ENCODE measurements at places on chromosomes 6 and 20.

- DNase-seq = peak; percentile 62
These were observed 1.2 kb downstream of the GSTA5 start for GRCh38 chr6:52839124-52840055.

GRCh38 chr20:49346682-49347081 lies 68.8 kb upstream of the ZNFX1 start:
- DNase-seq = no peak

- DNase-seq = peak; percentile 53
These were observed 4.3 kb downstream of the CEBPB start for GRCh38 chr20:50194831-50195523.

- DNase-seq = no peak
These were observed 79.7 kb downstream of the FGD2 start for GRCh38 chr6:37085198-37085597.

- DNase-seq = no peak
These were observed 147.4 kb downstream of the CDH4 start for GRCh38 chr20:61399433-61399832.

GRCh38 chr6:44762496-44762895 lies 375.0 kb downstream of the CDC5L start:
- no peak for DNase-seq

- peak; percentile 18 for DNase-seq
These were observed 51.3 kb upstream of the ARMC2 start for GRCh38 chr6:108796875-108797274.

GRCh38 chr6:37540390-37540789 lies 40.7 kb upstream of the CCDC167 start:
- DNase-seq = no peak

DNA sequence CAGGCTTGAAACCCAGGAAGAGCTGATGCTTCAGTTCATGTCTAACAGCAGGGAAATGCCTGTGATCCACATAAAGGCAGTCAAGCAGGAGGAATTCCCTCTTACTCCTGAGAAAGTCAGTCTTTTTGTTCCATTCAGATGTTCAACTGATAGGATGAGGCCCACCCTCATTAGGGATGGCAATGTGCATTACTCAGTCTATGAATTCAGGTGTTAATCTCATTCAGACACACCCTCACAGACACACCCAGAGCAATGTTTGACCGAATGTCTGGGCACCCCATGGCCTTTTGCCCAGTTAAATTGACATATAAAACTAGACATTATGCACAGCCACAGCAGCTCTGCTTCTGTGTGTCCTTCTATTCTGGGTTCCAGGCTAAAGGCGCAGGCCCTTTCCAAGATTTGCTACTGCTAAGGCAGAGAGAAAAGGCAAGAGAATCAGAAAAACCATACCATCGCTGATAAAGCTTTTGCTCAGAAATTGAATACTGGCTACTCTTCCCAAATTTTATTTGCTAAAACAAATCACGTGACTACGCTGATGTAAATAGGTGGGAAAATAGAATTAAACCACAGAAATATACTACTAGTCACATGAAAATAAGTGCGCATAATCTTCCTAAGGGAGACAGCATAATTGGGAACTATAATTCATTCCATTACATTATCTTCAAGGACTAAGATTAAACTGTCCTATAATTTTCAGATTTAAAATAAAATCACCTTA lies 625.0 kb upstream of the MAN1A1 start:
- DNase-seq = no peak

DNA sequence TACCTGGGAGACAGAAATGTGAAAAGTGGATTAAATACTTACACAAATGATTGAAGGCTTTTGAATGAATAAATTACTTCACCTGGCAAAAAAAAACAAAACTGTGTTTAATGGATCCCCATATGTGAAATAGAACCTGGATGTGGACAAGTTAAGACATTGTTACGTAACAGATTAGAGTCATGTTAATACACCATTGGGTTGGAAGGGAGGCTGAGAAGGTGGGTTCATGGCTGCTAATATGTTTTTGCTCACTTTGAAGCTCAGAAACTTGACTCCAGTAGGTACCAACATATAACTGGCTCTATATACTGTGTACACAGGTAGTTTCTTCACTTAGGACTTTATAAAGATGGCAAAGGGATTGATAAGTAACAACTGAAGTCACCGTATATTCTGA lies 21.4 kb upstream of the TENT5A start:
- DNase-seq = no peak

- no peak for DNase-seq
These were observed 148.9 kb downstream of the NFATC2 start for GRCh38 chr20:51393571-51393970.

DNA sequence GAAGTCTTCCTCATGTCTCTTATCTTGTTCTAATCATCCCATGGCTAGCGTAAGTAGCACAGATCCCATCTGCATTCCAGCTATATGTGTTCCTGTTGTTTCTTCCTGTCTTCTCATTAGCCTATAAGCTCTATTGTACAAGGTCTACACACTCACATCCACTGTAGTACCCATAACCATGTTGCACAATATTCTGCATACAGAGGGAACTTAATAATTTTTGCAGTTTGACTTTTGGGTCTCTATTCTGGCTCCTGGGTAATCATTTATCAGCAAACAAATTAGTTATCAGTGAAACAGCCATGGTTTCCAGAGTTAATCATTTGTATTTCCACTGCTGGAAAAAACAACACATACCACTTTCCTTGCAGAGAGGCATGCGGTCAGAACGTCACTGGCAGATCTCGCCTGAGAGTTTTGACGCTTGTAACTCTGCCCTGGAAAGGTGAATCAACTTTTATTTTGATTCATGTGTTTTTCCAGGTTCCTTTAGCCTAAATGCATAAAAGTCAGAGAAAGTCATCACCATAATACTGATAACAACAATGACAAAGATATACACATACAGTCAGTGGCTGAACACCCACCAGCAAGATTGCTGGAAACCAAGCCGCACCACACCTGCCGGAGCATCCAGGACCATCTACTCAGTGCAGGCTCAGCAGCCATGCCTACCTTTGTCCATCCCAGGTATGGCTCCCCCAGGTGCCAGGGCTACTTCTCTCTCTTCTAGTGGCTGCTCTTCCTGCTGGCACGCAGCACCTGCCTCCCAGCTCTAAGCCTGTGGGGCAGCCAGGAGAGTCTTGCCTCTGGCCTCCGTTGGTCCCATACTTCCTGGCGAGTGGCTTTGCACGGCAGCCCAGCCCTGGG lies 158.2 kb downstream of the QRSL1 start:
- no peak for DNase-seq

DNA sequence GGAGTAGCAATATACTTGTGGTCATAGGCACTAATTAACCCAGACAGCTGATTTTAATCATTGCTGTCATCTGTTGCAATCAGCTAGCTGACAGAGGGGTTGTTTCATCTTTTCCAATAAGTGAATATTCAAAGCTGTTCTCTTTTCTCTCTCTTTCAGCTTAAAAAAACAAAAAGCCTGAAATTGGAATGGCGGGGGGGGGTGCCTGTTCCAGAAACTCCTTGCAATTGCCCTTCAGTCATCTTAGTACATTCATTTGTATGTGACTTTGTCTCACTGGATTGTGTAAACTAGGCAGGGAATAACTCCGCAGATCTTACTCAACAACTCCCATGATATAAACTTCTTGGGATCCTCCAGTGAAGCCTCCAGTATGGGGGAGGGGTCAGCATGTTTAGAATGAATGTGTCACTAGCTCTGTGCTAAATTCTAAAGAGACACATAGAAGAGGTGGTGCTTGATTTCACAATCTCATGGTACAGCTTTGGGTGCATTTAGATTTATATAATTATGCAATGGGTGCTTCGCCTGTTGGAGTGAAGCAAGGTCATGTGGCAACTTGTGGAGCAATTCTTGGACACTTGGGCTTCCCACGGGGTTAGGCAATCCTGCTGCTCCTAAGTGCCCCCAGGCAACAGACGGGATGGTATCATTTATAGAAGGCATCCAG lies 40.1 kb downstream of the SLC24A3 start:
- peak; percentile 71 for DNase-seq

DNA sequence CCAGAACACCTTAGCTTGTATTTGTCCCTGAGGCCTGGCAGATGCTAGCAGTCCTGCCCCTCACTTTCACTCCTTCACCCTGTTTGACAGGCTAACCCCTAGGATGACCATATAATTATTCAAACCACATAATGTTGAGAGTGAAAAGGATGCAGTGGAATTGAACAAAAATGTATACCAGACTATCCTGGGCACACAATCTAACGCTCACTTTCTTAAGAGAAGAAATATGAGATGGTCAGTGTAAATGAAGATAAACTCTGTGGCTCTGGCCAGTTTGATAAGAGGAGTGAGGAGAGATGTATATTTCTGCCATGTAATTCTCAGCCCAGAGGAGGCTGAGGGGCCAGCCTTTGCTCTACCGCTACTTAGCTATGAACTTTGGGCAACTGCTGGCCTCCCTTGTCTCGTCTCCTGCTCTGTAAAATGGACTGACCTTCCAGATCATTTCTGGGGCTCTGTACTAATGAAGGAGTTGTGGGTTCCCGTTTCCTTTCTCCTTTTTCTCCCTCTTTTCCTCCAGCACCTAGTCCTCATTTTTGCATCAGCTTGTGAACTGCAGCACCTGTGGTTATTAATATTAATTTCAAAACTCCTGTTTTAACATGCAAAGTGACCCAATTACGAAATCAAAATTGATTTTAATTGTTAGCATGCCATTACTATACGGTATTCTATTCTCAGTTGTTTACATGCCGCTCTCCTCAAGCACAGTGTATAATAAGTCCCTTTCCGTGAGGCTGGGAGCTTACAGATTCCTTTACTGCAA lies 92.5 kb upstream of the IYD start:
- DNase-seq = peak; percentile 25

- no peak for DNase-seq
These were observed 242.9 kb downstream of the FOXA2 start for GRCh38 chr20:22341508-22341907.

- no peak for DNase-seq
These were observed 52.0 kb downstream of the ADGRF1 start for GRCh38 chr6:46990031-46990644.

DNA sequence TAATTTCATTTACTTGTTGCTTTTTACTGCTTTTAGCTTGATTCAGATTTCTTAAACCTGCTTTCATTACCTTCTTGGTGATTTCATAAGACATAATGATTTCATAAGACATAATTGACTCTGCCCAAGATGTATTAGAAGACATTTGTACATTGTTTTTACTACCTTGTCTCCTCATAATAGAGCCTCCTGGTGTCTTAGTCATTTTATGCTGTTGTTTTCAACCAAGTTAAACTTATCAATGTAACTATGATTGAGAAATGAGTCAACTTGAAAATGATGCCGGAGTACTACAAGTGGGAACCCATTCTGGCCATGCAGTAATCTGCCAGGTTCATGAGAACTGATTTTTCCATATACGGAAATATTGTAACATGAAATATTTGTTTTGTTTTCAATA lies 573.6 kb downstream of the MMUT start:
- no peak for DNase-seq

- peak; percentile 99 for DNase-seq
These were observed 26.8 kb downstream of the HLA-E start for GRCh38 chr6:30515944-30516753.

- DNase-seq = no peak
These were observed 44.7 kb downstream of the CDC5L start for GRCh38 chr6:44432227-44432626.

DNA sequence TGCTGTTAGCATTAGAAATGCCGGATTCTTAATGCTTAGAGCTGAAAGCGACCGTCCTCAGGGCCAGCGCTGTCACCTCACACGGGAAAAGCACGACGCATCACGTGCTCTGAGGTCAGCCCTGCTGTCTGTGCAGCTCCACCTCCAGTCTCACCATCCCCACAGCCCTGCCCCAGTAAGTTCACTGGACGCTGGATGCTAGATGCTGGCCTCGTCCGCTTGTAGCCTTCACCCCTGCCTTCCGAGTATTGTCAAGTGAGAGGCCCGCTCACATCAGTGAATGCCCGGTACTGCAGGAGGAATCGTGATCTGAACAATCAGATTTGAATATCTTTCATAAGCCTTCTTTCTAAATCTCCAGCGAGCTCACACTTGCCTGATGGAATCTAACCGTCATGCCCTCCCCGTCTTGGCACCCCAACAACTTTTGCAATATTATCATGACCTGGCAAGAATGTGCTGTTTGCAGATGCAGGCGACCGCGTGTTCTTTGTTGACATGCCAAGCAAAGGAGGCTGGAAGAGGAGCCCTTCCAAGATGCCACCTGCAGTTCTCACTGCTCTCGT lies 64.9 kb downstream of the DLL1 start:
- no peak for DNase-seq

DNA sequence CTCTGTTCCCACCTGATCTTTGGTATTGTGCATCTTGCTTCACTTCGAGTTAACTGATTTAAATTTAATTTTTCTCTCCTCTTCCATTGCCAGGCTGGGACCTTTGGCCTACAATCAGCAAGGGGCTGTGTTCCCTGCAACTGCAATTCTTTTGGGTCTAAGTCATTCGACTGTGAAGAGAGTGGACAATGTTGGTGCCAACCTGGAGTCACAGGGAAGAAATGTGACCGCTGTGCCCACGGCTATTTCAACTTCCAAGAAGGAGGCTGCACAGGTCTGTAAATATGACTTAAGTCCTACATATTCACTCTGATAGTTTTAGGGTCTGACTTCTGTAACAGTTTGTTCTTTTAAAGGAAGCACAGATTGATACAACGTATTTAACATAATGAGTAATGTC lies 412.4 kb downstream of the ARHGAP18 start:
- DNase-seq = no peak

- DNase-seq = peak; percentile 84
These were observed 518.6 kb downstream of the BMP2 start for GRCh38 chr20:7285918-7286556.

DNA sequence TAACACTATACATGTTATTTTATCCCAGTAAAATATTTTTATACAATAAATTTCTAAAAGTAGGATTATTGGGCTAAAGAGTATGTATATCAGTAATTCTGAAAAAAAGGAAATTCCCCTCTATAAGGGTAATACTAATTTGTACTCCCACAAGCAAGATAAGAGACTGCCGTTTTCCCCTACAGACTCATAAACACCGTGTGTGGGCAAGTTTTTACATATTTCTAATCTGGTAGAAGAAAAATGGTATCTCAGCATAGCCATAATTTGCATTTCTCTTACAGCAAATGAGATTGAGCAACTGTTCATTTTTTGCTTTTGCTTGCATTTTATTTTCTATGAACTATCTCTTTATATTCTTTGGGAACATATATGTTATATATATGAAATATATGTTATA lies 26.0 kb upstream of the MYMX start:
- DNase-seq = peak; percentile 67

GRCh38 chr20:49810491-49811190 lies 2.0 kb upstream of the SLC9A8 start:
- DNase-seq = no peak

GRCh38 chr20:19807191-19807945 lies 49.3 kb downstream of the RIN2 start:
- DNase-seq = no peak

DNA sequence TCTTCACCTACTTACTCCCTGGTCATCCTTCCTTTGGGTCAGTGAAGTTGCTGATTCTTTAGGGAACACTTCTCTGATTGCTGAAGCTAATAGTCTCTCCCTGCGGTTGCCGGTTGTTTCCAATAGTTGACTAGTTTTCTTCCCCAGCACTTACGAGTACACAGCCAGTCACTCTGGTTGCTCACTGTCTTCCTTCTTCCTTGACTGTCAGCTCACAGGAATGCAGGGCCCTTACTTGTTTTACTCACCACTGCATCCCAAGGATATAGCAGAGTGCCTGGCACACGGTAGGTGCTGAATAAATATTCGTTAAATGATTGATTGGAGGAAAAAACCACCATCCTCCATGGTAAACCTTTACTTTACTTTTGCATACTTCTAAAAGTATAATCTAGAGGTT lies 345.0 kb downstream of the QKI start:
- DNase-seq = no peak

Data from hematopoietic multipotent progenitor cell treated with erythropoietin and hydrocortisone succinate and interleukin-3 and kit ligand, for 4 days (in vitro differentiated cells).